ENCODE measurements at places on chromosomes 3 and 15. TPM values are rescaled to one million over a fixed set of nuclear protein-coding genes. Genes with fewer than 3 reads are reported as not detected.

GRCh38 chr3:33057320-33058298 lies 39.3 kb downstream of the GLB1 start:
- DNase-seq = no peak

DNA sequence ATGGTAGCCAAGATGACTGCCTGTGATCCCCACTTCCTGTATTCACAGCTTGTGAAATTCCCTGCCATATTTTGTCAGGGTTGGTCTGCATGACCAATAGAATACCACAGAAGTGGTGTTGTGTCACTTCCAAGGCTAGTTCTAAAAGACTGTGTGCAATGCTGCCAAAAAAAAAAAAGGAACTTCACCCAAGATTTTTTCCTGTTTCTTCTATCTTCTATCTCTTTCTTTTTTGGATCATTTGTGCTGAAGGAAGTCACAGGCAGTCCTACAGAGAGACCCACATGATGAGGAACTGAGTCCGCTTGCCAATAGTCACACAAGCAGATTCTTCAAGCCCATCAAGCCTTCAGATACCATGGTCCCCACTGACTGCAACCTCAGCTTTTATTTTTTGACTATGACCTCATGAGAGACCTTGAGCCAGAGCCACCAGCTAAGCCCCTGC lies 18.1 kb upstream of the RAF1 start:
- no peak for DNase-seq

- no peak for DNase-seq
Observed at GRCh38 chr15:69036826-69037225, 22.3 kb downstream of the NOX5 start.

DNA sequence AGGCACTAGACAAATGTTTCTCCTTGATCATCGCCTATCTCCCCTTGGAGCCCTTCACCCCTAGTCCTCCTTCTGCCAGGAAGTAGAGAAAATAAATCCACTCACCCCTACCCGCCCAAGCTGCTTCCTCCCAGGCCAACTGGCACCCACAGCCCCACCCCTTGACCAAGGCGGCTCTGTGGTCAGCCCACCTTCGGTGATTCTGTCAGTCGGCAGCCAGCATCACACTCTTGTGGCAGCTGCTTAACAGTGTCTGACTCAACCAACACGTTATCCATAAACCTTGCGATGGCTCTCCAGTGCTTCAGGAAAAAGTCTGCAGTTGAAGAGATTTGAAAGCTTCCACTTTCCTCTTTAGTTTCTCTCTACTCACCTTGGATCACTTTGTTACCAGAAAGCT lies 7.6 kb downstream of the SHF start:
- no peak for DNase-seq

DNA sequence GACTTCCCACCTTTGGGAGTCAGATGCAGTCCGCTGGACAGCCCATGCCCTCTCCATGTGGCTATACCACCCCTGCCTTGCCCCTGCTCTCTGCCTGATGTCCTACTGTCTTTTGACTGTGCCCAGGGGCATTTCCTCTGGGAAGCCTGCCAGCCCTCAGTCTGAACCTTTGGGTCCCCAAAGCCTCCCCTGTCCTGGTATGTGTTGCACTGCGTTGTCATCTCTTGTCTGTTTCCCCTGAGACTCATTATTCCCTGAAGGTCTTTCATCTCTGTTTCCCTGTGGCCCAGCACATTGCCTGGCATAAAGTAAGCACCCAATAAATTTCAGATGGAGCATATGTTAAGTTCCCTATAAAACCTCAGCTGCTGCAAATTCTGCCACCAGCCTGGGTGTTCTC lies 236.6 kb upstream of the CTDSPL start:
- DNase-seq = no peak

DNA sequence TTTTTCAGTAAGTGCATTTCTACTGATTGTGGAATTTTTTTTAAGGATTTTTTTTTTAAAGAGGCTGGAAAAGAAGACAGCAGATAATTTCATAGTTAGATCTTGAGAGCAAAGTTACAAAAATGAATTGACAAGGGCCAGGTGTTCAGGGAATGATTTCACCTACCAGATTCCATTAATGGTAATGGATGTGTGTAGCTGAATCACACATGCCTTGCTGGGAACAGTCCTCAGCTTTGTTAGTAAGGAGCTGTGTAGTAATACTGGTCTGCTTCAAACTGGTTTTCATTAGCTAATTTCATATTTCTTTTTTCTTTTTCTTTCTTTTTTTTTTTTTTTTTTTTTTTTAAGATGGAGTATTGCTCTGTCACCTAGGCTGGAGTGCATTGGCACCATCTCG lies 16.0 kb downstream of the NR1D2 start:
- no peak for DNase-seq

GRCh38 chr3:119395923-119396358 lies 67.5 kb downstream of the TMEM39A start:
- DNase-seq = no peak

DNA sequence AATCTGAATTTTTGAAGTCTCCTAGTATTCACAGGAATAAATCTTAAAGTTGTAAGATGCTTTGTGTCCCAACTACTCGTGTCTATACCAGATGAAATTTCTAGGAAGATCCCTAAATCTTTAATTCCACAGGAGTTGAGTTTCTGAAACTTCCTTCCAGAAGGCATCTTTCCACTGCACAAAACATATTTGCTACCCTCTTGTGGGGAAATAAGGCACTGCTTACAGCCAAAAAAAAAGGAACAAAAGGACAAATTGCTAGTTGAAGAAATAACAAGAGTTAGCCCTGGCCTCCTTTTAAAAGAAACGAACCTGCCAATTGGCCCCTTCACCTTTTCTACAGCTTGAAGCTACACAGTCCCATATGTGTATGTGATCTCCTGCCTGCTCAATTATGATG lies 54.0 kb downstream of the TAFA4 start:
- no peak for DNase-seq

DNA sequence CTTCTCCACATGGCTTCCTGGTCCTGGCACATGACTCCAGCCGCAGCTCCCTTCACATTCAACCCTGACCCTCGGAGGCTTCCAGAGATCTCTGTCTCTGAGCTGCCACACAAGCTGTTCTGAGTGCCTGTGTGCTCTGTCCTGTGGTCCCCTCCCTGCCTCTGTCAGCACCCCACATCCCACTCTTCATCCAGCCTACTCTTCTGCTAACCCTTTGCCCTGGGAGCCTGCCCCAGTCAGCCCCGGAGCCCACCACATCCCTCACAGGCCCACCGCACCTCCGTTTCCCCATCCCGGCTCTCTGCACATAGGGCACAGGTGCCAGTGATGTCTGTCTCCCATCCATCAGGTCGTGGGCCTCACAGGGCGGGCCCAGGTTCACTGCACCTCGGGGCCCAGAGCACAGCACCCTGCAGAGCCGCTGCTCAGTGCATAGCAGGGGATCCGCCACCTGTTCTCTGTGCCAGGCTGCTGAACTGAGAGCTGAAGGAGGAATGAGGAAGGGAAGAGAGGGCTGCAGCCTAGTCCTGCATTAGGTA lies 133.6 kb downstream of the UACA start:
- DNase-seq = no peak

GRCh38 chr3:161296814-161297213 lies 74.5 kb downstream of the SPTSSB start:
- DNase-seq = peak; percentile 33

GRCh38 chr3:165874663-165875489 lies 37.7 kb upstream of the BCHE start:
- DNase-seq = no peak

GRCh38 chr15:72312605-72313447 lies 7.1 kb downstream of the CELF6 start:
- DNase-seq = peak; percentile 74

DNA sequence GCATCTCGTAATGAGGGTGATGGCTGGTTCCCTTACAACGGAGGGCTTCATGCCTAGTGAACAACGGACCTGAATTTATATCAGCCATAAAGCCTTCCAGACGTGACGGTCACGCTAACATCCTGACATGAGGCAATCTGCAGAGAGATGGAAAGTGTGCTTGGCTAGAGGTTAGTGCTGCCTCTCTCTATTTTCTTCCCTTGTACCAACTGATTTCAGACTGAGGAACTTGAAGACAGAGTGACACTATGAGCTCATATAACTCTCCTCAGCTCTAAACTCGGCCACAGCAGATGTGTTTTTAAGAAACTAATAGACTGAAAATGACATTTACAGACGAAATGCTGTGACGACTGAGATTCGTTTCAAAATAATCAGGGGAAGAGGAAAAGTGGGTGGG lies 122.4 kb downstream of the XXYLT1 start:
- DNase-seq = no peak

DNA sequence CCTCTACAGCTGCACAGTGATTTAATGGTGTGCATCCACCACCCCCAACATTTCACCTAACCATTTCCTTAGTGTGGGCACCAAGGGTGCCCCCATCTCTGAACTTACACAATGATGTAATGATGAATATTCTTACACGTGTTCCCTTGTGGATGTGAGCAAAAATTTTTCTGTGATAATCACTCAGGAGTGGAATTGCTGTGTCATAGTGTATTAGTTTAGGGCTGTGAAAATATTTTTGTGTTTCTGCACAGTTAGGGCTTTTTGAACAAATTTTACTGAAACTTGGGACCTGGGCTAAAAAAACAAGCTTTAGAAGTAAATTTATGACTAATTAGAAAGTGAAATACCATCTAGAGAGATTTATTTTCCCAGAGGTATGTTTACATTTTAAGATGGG lies 134.5 kb upstream of the CCNL1 start:
- no peak for DNase-seq

GRCh38 chr15:86193716-86194380 lies 114.2 kb downstream of the AGBL1 start:
- DNase-seq = no peak

DNA sequence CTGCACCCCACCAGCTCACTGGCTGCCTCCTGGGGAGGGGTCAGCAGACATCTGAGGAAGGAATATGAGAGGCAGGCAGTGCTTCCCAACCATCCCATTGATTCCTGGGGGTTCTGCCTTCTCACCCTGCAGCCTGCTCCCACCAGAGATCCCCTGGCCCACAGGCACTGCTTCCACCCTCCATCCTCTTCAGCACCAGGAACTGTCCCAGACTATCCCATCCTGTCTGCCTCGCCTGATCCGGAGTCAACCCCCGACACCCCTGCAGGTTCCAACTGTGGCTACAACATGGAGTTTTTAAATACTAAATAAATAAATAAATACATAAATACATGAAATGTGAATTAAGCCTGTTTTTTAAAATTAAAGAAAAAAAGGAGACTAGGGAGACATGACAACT lies 43.6 kb downstream of the CACNA2D2 start:
- no peak for DNase-seq

GRCh38 chr3:150376001-150376848 lies 31.9 kb upstream of the TSC22D2 start:
- DNase-seq = no peak

DNA sequence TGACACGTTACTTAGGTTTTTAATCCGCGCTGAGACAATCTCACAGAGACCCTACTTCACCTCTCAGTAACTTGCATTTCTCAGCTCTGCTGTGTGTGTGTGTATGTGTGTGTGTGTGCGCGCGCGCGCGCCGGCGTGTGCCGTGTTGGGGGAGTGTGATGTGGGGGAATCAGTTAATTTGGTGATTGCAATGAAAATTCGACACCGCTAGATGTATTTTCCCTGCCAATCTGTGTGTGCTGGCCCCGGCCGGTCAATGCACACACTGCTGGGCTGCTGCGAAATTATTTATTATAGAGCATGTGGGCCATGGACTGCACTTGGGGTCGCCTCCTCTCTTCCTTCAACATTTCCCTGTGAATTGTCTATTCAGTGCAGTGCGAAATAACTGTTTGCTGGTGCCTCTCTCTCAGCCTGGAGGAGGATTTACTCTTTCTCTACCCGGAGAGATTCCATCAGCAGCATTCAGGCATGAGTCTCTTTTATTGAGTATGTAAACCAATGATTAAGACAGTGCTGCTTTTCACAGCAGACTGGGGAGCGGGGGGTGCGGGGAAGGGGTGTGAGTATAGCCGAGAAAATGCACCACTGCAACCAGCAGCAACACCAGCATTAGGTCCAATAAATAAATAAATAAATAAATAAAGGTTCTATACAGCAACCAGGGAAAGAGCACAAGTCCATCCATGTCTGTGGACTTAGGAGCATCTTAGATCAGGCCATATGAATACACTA lies 2.9 kb downstream of the CADM2 start:
- DNase-seq = no peak

DNA sequence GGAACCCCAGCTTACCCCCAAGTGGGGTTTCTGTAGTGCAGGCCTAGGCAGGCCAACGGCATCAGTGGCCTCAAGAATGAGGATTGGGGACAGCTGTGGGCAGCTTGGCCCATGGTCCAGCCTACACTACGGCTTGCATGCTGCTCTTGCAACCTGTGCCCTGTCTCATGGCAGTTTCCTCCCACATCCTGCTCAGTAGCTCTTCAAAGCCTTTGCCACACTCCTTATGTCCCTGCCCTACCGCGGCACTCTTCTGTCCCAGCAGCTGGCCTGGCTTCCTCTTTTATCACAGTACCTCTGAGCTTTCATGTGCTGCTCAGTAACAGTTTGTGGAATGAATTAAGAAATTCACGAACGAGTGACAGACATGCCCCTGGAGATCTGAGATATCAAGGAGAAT lies 431.0 kb downstream of the EPHB1 start:
- DNase-seq = no peak

DNA sequence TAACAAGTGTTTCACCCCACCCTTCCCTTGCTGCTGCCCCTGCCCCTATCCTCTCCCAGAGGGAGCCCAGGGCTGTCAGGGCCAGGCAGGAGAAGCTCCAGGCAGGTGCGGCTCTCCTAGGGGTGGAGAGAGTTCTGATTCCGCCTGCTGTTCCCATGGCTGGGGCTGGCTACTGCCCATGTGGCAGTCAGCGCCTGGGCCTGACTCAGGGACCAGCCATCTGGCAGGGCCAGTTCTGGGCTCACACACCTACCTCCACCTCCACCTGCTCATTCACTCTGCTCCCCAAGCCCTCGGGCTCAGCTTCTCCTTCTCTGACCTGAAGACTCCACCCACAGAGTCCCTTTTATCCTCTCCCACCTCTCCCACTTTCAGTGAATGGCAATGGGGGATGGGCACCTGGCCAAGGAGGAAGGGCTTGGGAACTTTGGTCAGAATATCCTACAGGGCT lies 23.4 kb downstream of the AMOTL2 start:
- DNase-seq = peak; percentile 88

Gene GMPS
- 37.4 TPM for total RNA-seq

Gene SLC24A1
- total RNA-seq = 3.2 TPM

Gene RNU6-1
- not detected for total RNA-seq

Gene HRG
- not detected for total RNA-seq

Gene SEMA5B
- total RNA-seq = 24.8 TPM

Gene UNC13C
- total RNA-seq = 69.0 TPM

Gene SKOR1
- total RNA-seq = 14.9 TPM

Gene ITIH3
- total RNA-seq = 0.45 TPM

Gene NR2E3
- 0.54 TPM for total RNA-seq

Data from cerebellum (tissue), 4 donors.